ENCODE measurements at places on chromosomes 12 and 14.
A peak's percentile ranks its signal among the peaks of the same experiment; 100 is the strongest.

DNA sequence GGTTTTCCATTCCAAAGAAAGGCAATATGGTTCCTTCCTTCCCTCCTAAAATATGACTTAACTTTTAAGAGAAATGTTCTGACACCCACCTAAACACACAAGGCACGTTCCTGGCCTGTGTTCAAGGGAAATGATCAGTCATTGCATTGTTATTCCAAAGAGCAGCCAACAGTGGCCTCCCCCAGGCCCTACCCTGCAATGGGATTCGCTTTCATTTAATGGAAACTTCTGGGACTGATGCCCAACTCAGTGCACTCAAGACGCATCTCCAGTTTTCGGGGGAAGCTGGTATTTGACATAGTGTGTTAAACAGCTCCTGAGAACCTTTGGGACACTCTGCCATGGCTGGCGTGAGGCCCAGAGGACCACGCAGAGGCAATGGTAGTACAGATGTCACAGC is 65.9 kb downstream of the DDX51 start:
- DNase-seq: no peak

DNA sequence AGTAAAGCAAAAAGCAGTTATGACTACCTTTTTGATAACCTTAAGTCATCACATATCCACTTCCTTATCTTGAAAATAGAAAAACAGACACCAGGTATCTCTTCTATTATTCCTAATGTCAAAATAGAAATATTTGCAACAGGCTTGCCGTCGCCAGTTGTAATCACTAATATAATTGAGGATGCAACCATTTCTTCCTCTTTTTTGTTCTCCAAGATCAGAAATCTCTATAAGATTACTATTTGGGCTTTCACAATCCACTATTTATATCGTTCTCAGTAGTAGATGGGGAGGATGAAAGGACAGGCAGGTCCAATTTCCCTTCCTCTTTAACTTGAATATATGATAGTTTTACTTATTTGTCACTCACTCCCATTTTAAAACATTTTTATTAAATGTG is 130.2 kb upstream of the HMGA2 start:
- no peak for DNase-seq

- no peak for DNase-seq
Observed at GRCh38 chr12:52360663-52361271, 6.5 kb downstream of the KRT85 start.

DNA sequence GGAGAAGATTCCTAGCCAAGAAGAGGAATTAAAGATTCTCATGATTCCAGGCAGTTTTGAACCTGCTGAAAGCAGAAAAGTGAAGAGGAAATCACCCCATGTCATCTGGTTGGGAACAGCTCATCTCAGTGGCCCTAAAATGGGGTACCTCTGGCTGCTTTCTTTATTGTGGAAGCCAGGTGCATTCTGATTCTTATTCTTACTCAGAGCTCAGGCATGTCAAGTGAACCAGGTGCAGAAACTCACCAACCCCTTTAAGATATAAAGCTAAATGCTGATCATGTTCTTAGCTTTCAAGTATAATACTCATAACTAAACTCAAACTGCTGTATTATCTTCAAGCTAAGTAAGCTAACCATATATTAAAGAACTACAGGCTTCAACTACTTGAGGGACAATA is 253.9 kb upstream of the ARID2 start:
- no peak for DNase-seq

DNA sequence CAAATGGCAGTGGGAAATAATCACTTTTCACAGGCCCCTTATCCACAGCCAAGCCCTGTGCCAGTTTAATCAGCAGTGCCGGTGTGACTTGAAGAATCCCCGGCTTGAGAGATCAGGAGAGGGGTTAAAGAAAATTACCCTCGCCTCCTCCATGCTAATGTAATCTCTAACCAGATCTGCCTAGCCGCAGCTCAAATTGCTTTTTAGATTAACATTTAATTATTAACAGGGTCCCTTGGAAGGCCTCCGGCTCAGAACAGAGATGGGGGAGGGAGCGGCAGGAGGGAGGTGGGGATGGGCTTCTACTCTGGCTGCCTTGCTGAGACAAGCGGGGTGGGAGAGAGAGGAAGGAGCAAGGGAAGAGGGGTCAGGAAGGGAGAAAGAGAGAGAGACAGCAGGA is 24.0 kb downstream of the FAM222A start:
- no peak for DNase-seq

- no peak for DNase-seq
Observed at GRCh38 chr12:24950231-24950834, 1.4 kb upstream of the BCAT1 start.

DNA sequence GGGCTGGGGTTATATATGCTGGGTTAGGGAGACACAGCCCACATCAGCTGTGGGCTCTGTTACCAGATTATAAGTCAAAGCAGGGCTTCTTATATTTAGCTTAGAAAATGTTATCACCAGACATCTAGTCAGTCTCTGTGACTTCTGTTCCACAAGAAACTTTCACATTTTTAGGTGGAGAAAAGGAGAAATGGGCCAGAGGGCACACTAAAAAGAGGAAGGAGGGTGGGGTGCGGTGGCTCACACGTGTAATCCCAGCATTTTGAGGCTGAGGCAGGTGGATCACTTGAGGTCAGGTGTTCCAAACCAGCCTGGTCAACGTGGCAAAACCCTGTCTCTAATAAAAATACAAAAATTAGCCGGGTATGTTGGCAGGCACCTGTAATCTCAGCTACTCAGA is 28.0 kb upstream of the SLC38A1 start:
- DNase-seq: no peak

GRCh38 chr12:92989715-92990484 is 60.8 kb upstream of the EEA1 start:
- DNase-seq: no peak

DNA sequence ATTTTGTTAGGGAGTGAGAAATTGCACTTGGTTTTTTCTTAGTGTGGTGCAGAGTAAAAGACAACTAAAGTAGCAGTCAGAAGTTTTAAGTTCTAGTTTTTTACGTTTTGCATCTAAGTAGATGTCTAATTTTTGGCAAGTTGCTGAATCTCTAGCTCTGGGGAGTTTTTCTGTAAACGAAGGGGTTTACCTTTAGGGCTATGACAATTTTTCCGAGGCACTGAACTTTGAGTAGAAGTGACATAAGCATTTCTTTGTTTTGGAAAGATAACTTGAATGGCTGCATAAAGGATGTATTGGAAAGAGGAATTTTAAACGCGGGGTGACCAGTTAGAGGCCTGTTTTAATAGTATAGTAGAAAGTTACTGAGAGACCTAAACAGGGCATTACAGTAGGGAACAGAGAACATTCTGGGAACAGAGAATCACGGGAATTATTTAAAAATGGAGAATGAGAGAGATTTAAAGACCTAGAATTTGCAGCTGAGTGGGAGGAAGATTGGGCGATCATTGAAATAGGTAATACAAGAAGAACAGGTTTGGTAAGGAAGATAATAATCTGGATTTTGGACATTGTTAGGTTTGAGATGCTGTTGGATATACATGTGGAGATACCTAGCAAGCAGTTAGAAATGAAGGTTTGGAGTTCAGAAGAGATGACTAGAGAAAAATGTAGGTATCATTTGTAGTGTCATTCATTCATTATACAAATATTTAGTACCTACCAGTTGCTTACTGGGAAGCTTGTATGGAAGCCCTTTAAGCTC is 1.2 kb downstream of the ZNF410 start:
- peak; percentile 15 for DNase-seq

- DNase-seq: no peak
Observed at GRCh38 chr14:59595071-59595470, 18.5 kb upstream of the CCDC175 start.

- DNase-seq: no peak
Observed at GRCh38 chr12:131817241-131817640, 11.0 kb upstream of the MMP17 start.

DNA sequence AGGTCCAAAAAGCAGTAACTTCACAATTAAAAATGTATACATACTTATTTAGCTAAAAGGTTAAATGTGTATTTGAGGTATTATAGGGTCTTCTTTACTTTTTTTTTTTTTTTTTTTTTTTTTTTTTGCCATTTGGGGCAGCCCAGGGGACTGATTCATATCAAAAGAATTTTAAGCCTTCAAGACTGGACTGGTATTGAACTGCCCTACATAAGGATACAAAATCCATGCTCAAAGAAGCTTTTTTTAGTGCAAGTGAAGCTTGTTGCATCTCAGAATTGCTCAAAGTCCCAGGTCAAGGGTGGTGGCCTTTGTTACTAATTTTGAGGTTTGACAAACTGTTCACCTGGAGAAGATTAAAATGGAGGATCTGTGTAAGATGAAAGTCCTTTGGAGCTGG is 124.0 kb downstream of the APAF1 start:
- no peak for DNase-seq

DNA sequence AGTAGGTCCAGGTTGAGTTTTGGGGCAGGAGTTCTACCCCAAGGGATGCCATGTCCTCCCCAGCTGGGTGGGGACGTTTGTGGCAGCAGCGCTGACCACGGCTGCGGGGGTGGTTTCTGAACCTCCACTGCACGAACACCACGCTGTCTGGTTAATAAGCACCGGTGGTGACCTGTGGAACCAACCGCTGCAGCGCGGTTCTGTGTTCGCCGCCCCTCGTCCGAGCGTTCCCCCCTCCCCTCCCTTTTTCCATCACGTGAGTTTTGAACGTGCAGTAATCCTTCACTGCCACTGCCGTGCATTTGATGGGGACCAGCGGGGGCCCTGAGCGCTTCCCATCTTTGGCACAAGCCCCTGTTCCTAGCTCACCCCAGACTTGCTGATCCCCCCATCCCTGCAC is 6.4 kb upstream of the ADSS1 start:
- DNase-seq: no peak

GRCh38 chr14:95500772-95501401 is 15.6 kb downstream of the SYNE3 start:
- no peak for DNase-seq

- no peak for DNase-seq
Observed at GRCh38 chr14:64824471-64824870, 55.2 kb downstream of the SPTB start.

DNA sequence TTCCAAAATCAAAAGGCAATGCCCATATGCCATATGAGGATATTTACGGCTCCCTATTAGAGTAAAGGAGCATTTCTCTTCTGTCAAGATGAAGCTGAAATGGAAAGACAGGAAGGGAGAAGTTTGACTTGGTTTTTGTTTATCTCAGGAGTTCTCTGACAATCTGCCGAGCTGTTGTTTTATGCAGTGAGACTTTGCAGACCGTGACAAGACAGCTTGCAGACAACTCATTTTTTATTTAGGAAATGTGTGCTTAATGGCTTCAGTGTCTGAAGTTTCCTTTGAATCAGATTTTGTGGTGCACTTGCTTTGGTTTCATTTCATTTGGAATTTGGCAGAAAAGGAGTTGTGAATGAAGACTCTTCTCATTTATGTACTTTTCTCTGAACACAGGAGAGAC is 145.4 kb downstream of the C12orf50 start:
- no peak for DNase-seq

GRCh38 chr12:19181666-19182426 is 52.3 kb downstream of the PLEKHA5 start:
- no peak for DNase-seq

GRCh38 chr12:131365821-131366260 is 345.0 kb upstream of the SFSWAP start:
- DNase-seq: no peak

DNA sequence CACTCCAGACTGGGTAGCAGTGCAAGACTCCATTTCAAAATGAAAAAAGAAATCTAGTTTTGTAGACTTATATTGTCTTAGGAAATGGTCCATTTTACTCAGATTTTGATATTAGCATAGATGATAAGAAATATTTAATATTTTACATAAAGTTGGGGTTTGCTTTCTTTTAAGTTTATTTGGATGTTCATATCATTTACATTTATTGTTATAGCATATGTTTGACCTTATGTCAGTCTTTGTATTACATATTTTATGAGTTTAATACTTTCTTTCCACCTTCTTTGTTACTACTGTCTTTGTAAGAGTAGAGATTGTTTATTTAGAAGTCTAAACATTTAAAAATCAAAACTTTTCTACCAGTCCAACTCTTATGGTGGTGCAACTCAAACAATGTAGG is 162.7 kb upstream of the OTX2 start:
- DNase-seq: no peak

DNA sequence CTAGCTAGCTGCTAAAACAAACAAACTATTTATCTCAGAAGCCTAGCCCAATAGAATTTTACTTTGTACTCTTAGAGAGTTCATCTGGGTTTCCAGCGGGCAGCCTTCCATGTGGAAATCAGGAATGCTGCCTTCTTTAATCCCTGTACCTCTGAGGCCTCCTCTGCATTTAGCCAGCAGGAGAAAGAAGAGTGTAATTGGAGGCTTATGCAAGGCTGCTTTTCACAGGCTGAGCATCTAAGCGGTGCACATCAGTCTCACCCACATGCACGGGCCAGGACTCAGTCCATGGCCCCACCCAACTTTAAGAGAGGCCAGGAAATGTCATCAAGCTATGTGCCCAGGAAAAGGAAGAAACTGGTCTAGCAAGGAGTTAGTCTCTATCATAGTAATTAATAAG is 14.0 kb upstream of the PTGDR start:
- DNase-seq: no peak

DNA sequence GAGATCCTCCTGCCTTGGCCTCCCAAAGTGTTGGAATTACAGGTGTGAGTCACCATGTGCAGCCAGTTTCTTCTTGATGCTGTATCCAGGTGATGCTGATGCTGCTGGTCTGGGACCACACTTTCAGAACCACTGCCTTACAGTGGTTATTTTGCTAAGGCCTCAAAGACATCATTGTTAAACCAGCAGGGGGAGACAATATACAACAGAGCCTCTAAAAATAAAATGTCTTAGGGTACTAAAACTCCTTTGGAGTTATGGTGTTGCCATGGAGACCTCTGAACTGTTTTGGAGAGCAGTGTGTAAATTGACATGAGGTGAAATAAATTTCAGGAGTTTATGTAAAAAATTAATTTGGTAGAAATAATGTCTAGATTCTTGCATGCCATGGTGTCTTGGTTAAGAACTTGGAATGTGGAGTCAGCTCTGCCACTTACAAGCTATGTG is 1.1 kb upstream of the ARG2 start:
- peak; percentile 86 for DNase-seq

- DNase-seq: no peak
Observed at GRCh38 chr14:93090826-93091555, 24.7 kb downstream of the ITPK1 start.

DNA sequence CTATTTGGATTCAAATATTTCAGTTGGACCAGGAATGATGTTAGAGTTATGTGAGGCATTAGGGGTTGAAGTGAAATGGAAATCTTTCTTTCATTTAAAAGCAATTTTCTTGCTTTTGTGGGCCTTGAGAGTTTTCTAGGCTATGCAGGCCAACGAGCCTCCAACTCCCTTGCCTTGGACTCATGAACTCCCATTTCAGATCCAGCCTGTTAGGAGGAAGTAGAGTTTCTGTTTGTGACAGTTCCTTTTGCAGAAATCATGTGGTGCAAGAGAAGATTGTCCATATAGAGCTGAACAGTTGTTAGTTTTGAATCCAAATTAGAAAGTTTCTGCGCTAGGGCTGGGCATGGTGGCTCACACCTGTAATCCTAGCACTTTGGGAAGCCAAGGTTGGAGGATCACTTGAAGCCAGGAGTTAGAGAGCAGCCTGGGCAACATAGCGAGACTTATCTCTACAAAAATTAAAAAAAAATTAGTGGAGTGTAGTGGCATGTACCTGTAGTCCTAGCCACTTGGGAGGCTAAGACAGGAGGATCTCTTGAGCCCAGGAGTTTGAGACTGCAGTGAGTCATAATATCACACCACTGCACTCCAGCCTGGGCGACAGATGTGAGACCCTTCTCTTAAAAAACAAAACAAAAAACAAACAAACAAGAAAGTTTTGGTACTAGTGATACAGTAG is 47.3 kb upstream of the MED13L start:
- DNase-seq: no peak

Data from CD4-positive, alpha-beta T cell treated with Interleukin-1 beta for 1 hour (primary cell).